ENCODE measurements at places on chromosomes 13 and 19.

DNA sequence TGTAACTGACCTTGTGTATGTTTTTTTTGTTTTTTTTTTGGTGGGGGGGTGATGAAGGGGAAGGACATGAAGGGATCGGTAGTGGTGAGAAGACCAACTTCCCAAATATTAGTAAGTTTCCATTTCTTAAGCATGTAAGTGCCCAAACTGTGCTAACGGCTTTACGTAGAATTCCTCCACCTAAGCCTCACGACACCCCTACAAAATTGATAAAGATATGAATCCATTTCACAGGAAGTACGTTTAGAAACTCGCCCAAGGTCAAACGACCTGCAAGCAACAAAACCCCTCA lies 649 bp downstream of the UQCRFS1 start:
- no peak for DNase-seq

GRCh38 chr19:14401468-14402195 lies 17.5 kb downstream of the DDX39A start:
- DNase-seq = no peak

DNA sequence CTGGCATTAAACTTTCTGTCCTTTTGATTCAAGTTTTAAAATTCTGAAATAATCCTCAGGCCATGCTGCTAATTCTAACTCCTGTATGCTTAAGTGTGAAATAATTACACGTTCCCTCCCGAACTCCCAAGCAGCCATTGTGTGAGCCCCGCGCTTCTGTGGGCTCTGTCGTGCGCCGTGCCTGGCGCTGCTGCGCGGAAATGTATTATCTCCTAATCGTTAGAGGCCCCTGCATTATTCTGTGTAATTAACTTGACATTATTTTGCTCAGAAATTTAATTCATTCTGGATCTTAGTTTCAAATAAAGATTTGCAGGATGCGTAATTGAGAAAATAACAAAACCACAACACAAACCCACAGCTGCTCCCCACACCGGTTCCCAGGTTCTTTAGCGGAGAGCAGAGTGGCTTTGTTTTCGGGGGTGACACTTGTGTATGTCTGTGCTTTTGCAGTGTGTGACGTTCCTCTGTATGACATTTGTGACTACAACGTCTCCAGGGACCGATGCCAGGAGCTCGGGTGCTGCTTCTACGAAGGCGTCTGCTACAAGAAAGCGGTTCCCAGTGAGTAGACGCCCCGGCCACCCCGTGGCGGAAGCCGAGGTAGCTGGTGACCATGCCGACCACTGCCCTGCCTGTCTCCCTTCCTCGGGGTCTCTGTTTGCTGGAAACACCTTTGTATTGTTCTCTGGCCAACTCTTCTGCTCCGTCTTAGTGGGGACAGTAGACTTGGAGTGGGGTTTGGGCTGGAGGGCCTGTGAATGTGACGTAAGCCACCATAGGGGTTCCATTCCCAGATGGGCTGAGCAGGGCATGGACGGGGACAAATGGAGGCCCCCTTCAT lies 7.5 kb downstream of the TEX29 start:
- DNase-seq = no peak

DNA sequence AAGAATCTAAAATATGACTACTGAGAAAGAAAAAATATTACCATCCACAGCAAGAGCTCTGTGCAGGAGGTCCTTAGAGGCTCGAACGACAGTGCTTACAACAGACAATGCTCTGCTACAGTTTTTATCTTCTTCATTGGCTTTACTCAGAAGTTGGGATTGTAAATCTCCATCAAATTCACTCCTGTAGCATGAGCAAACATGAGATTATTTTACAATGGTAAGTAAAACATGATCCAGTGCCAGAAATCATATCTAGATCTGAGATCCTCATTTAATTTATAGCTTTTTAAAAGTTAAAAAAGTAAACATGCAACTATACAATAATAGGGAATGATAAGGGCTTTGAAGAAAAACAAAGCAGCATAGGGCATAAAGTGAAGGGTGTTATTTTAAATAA lies 144.5 kb upstream of the FBXL3 start:
- no peak for DNase-seq
